ENCODE measurements at places on chromosomes 5 and 9. TPM values are rescaled to one million over a fixed set of nuclear protein-coding genes. Genes with fewer than 3 reads are reported as not detected.

The CCDC187 gene
- not detected for total RNA-seq

The CBY3 gene
- total RNA-seq: not detected

The BARHL1 gene
- not detected for total RNA-seq

The CAMK2A gene
- total RNA-seq: not detected

GRCh38 chr5:76479281-76479680, 76.2 kb downstream of the IQGAP2 start:
- no peak for DNase-seq

- DNase-seq: no peak
These were observed 18.3 kb downstream of the FBXW5 start for GRCh38 chr9:136926154-136926704.

GRCh38 chr5:98106116-98107031, 667.1 kb upstream of the RGMB start:
- no peak for DNase-seq

- no peak for DNase-seq
These were observed 36.0 kb upstream of the SVEP1 start for GRCh38 chr9:110615498-110615897.

DNA sequence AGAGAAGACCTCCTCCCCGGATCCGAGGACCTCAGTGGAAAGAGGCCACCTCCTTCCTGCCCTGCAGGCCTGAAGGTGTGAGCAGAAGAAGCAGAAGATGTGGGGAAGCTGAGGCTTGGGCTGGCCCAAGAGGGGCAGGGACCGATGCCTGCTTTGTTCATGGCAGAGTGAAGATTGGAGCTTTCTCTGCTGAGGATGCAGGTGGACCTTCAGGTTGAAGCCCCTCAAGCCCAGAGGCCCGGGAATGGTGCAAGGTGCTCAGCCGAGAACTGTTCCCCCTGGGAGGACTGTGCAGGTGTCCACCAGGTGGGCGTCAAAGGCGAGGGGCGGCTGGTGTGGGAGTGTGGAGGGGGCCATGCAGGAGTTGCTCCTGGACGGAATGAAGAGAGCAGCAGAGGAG, 277.9 kb upstream of the IRX2 start:
- no peak for DNase-seq

- DNase-seq: no peak
These were observed 56.7 kb upstream of the RPS23 start for GRCh38 chr5:82334856-82335255.

DNA sequence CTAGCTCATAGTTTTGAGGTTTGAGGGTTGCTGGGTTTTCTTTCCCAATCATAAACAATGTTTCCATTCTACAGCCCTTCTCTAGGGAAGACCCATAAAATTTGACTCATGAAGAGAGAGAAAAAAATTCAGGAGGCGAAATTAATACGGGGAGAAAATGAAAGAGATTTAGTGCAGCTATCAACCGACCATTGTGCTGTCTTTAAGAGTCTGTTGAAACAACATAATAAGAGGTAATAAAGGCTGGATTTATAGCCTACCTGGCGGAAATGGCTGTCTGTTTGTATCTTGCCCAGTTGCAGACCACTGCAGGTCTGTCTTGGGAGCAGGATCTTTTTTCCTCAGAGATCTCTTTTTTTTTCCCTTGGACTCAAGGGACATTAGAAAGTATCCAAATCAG, 66.9 kb downstream of the TLR4 start:
- DNase-seq: no peak

DNA sequence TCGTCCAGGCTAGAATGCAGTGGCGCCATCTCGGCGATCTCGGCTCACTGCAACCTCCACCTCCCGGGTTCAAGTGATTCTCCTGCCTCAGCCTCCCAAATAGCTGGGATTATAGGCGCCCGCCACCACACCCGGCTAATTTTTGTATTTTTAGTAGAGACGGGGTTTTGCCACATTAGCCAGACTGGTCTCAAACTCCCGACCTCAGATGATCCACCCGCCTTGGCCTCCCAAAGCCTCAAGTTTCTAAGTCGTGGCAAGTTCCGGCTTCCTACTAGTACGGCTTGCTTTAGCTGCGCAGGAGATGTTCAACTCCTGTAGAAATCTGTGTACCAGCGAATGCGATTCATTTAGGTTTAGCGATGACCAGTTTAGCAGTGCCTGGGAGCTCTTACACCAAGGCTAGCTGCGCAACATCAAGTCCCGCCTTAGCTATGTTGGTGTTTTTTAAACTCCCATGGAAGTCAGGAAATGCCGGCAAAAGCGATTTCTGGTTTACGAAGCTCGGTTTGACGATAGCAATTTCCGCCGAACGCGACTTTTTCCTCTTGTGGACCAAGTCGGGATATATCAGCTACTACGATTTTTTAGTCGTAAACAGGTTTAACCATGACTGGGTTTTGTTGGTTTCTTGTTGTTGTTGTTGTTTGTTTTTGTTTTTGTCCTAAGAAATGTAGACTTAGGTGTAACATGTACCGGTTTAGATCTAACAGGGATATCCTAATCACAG, 46.4 kb downstream of the ANXA2R start:
- DNase-seq: peak; percentile 47

GRCh38 chr5:153661897-153662296, 171.4 kb downstream of the GRIA1 start:
- DNase-seq: no peak

DNA sequence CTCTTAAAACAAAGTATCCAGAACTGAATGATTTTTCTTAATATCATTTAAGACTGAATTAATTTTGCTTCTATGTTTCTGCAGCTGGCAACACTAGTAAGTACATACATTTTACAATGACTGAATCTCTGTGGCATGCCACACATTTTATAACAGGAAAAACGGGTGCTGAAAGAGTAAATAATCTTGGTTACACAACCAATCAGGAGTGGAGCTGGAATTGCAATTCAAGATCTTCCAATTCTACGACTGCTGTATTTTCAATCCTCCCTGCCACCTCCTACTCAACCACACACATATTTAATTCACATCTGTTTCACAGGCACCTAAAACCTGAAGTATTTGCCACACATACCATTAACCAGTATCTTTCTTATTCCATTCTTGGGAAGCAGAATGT, 52.7 kb upstream of the NR5A1 start:
- no peak for DNase-seq

DNA sequence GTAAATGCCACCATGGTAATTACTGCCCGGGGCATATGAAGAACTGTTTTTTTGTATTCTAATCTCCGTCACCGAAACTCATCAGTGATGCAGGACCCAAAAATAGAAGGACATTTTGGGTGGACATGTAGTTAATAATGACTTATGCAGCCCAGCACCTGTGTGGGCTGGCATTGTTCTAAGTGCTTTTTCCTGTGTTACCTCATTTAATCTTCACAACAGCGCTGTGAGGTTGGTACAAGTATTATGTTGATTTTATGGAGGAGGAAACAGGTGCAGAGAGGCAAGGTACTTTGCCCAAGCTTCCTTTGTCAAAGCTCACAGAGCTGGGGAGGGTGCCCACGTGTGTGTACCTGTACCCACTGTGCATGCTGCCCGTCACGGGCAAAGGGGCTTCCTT, 58.4 kb downstream of the DAPK1 start:
- DNase-seq: no peak

All from naive thymus-derived CD8-positive, alpha-beta T cell (primary cell).